ENCODE measurements at places on chromosomes 12 and 14. TPM values are rescaled to one million over a fixed set of nuclear protein-coding genes. Genes with fewer than 3 reads are reported as not detected.

VRTN gene
- total RNA-seq, result not detected

CD163L1 gene
- 5.8 TPM for total RNA-seq

SRRM4 gene
- 0.06 TPM for total RNA-seq

OR11H6 gene
- total RNA-seq, result not detected

ADAMTS20 gene
- 0.53 TPM for total RNA-seq

TAS2R7 gene
- total RNA-seq, result not detected

CLEC9A gene
- 0.93 TPM for total RNA-seq

SPATA7 gene
- 25.7 TPM for total RNA-seq

RNASE3 gene
- 3.3 TPM for total RNA-seq

HPD gene
- 0.93 TPM for total RNA-seq

BHLHE41 gene
- 1.8 TPM for total RNA-seq

RIN3 gene
- total RNA-seq, result 12.7 TPM

CLEC2D gene
- total RNA-seq, result 11.7 TPM

TMEM233 gene
- total RNA-seq, result 1.8 TPM

SCNN1A gene
- total RNA-seq, result 131 TPM

CIROP gene
- total RNA-seq, result not detected

ETNK1 gene
- total RNA-seq, result 75.4 TPM

RNU4-1 gene
- total RNA-seq, result under 0.01 TPM

SDR9C7 gene
- total RNA-seq, result not detected

DHRS4 gene
- total RNA-seq, result 41.9 TPM

RNASE4 gene
- total RNA-seq, result 13.5 TPM

MORN3 gene
- total RNA-seq, result 0.70 TPM

FOXA1 gene
- 3.2 TPM for total RNA-seq

LRP1-AS gene
- not detected for total RNA-seq

Data from metanephros (tissue), 2 donors.